ENCODE measurements at places on chromosomes 2 and 18.

- no peak for DNase-seq
Measured at GRCh38 chr2:172647439-172647838, 88.2 kb upstream of the RAPGEF4 start.

DNA sequence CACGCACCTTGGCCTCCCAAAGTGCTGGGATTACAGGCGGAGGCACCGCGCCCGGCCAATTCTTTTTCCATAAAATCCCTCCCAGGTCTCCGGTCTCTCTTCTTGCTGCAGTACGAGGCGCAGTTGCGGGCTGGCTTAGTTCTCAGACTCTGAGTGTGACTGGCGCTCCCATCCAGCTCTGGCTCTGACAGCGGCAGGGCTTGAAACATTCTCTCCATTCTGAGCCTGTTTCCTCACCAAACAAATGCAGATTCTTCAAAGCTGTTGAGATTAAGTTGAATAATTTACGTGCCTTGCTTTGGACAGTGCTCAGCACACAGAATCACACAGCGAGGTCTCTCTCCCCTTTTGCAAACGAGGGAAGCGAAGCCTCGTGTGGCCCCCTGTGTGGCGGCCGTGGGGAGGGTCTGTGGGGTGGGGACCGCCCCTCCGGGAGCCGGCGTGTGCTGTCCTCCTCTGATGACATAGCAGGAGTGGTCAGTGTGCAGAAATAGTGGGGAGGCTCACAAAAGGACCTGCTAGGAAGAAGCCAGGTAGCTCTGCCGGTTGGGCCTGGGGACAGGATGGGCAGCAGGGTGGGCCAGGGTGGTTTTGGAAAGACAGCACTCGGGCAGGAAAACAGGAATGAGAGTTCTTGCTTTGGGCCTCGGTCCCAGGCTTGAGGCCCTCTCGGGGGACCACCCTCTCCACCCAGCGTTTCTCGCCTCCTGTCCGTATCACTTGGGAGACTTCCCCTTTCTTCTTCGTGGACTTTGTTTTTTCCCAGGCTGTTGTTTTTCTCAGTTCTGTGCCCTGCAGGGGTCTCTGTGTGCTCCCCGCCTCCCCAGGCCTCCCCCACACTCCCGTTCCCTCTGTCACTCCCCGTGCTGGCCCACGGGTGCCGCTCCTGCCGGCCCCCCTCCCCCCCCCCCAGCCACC lies 75.0 kb downstream of the KCNG2 start:
- DNase-seq, result no peak

GRCh38 chr2:224190234-224190935 lies 151.3 kb upstream of the SERPINE2 start:
- DNase-seq, result no peak

GRCh38 chr2:116952254-116952653 lies 862.2 kb upstream of the DDX18 start:
- no peak for DNase-seq

DNA sequence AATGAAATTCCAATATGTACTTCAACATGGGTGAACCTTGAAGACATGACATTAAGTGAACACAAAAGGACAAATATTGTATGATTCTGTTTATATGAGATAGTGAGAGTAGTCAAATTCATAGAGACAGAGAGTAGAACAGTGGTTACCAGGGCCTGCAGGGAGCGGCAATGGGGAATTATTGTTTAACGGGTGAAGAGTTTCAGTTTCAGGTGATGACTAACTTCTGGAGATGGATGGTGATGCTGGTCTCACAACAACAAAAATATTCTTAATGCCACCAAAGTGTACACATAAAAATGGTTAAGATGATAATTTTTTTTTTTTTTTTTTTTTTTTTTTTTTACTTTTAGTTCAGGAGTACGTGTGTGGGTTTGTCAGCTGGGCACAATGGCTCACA lies 109.4 kb upstream of the TMEM200C start:
- no peak for DNase-seq

DNA sequence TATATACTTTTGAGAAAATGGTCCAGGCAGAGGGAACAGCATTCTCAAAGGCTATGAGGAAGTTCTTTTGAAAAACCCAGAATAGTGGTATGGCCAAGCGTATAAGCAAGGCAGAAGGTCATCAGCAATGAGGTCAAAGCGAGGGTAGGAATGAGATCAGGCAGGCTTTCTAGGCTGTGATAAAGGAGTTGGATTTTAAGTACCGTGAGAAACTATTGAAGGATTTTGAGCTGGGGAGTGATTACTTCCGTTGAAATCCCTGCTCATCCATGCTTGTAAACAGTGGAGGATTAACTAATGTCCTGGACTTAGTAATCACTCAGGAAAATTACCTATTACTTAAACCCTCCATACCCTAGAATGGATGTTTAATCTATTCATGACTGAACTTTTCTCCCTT lies 50.2 kb downstream of the EMILIN2 start:
- peak; percentile 13 for DNase-seq

DNA sequence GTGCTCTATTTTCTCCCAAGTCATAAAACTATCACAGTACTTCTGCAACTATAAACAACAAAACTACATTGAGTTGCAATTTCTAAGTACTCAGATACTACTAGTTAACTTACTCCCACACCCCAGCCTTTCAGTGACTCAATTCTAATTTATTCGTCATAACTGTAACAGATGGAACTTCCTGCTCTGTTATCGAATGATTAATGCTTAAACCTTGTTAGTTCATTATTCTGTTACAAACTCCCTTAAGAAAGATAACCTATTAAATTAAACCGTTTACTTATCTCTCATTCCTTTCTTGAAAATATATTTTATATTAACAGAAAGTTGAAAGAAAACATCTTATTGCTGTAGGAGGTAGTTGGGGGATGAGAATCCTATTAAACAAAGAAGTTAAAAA lies 17.0 kb downstream of the TNFAIP6 start:
- DNase-seq, result no peak

GRCh38 chr2:196652869-196653268 lies 13.4 kb downstream of the CCDC150 start:
- no peak for DNase-seq

DNA sequence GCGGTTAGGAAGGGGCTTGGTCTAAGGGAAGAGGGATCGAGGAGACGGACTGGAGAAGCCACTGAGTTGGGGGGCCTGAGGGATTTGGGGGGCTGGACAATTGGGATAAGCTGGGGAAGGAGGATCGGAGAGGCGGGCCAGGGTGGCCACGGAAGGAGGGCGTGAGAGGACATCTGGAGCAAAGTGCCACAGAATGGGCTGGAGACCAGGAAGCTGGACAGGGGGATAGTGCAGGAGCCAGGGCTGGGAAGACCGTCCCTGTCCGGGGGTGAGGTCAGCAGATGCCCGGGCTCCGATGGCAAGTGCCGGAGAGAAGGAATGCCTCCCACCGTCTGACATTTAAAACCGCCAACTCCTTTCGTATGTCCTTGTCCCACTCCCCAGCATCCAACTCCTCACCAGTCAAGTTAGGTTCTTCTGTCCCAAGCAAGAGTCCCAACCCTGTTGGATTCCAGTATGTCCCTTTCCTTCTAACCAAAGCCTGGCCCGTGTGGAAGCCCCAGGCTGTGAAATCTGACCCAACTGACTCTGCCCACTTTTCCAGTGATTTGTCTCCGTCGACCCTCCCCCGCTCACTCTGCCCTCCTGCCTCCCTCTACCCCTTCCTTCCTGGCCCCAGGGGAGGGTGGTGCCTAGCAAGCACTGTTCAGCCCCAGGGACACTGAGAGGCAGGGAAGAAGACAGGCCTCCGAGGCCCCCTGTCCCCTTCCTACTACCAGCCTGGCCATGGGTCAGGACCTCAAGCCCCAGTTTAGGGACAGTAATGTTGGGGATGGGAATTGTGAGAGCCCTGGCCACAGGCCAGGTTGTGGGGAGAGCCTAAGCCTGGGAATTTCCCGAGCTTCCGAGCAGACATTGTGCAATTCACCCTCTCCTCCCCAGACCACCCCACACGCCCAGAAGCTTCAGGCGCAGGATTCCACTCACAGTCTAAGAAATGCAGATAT lies 31.5 kb upstream of the TMBIM1 start:
- DNase-seq, result no peak

Data from naive thymus-derived CD8-positive, alpha-beta T cell (primary cell).